GM10248 (cell line): ENCODE measurements at places on chromosomes 4 and X.

DNA sequence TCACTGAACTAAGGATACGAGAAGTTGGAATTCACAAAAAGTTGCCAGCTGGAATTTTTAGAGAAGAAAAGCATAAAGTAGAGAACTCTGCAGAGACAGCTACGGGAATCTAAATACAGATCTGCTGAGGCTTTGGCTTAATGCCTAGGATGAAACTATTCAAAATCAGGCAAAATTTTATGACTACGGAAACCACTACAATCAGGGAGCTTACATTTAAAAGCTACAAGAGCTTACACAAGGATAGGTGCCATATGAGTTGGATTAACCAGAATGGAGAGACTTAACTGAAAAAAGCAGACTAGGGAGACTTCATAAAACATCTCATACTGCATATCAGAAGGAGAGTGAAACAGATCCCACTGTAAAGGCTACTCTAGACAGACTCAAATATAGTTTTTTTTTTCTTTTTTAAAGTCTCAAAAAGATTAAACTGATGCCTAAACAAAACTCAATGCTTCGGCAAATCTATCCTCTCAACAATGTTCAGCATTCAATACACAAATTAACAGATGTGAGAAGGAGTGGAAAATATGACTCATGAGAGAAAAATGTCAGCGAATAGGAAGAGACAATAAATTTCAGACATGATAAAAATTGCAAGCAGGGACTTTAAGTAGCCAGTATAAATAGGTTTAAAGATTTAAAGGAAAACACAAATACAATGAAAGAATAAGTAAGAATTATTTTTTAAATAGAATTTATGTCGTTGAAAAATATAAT is 586.1 kb downstream of the FSTL5 start:
- no peak for DNase-seq

- no peak for DNase-seq
Observed at GRCh38 chr4:31613946-31614623, 893.9 kb downstream of the PCDH7 start.

DNA sequence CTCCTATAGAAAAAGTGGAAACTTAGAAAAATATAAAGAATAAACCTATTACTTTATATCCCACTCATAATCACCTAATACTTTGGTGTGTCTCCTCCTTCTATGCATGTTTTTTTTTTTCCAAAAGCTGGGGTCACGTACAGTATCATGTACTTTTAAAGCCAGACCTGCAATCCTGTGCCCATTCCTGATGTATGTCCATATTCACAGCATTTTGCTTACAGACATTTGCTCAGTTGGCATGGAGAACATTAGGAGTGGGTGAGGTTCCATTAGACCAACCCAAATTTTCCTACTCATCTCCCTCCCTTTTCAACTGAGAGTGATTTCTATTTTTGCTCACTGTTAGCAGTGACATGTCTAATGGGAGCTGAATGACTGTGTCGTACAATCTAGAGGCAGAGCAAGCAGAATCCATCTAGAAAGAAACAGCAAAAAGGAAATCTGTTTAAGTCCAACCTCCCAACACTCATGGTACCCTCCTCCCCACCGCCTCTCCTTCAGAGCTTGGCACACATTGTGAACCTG is 195.6 kb upstream of the KLF3 start:
- no peak for DNase-seq

GRCh38 chr4:19030048-19030447 is 1008.5 kb upstream of the LCORL start:
- DNase-seq, result no peak
